ENCODE measurements at places on chromosomes 3 and 15.

DNA sequence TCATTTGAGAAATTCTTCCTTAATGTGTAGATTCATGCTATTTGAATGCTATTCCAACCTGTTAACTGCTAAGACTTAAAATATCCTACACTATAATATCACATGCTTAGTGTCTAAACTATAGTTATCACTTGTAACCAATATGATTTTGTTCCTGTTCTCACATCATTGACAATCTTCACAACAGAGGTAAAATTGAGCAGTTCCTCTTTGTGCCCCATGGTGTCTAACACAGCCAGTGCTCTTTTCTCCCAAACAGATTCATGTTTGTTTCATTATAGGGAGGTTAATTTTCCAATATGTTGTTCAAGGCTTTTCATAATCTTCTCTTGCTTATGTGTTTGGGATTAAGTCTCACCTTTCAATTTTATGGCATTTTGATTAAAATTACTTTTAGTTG, 591.1 kb downstream of the ZPLD1 start:
- DNase-seq = no peak

DNA sequence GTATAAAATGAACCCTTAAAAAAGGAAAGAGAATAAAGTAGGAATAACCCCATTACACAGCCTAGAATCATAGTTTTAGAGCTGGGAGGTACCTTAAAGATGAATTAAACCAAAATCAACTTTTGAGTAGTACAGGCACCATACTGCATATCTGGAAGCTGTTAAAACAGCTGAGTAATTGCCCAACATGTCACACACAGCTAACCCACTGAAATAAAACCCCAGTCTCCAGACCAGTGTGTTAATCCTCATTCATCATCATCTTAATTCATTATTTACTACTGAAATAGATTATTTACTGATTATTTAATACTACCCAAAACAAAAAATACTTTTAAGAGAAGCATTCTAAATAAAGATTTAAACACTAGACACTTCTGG, 52.8 kb downstream of the GPR160 start:
- DNase-seq = no peak

- DNase-seq = no peak
Measured at GRCh38 chr3:151303751-151304150, 12.9 kb downstream of the GPR87 start.

DNA sequence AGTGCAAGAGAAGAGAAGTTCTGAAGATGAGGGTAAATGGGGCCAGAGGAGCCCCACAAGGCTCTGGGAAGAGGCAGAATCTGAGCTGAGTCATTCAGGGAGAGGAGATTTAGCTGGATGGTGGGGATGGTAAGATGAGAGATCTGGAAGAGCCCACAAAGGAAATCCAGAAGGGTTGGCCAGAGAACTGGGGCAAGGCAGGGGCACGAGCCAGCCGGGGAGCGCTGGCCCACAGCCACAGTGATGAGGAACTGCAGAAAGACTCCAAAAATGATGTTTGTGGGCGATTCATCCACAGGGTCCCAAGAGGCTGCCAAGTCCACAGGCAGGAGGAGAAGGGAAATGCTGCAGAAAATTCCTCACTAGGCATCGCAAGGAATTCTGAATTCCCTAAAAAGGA, 75.9 kb upstream of the ATP2B2 start:
- DNase-seq = no peak

- no peak for DNase-seq
Measured at GRCh38 chr3:158713094-158713499, 19.2 kb downstream of the RARRES1 start.

GRCh38 chr3:133130168-133130567, 92.0 kb downstream of the TMEM108 start:
- no peak for DNase-seq

DNA sequence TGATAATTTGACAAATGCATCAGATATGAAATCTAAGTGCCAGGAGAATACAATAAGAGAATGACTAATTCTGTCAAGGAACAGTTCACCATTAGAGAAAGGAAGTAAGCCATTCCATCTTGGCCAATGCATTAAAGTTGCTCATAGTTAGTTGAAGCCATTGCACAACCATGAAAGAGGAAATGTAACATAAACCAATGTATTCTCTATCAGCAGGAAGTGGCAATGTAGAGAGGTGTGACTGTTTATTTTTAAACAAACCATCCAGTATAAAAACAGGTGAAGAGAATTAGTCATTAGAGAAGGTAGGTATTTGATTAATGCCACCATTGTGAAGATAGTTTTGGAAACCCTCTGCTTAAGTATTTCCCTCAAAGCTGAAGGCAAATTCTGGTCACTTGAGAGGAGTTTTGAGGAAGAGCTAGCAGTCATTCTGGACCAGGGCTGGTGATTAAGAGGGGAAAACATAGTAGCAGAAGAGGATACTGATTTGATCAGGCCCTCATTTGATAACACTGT, 10.7 kb upstream of the ANXA2 start:
- DNase-seq = no peak

- DNase-seq = no peak
Measured at GRCh38 chr3:119870512-119870911, 88.6 kb downstream of the NR1I2 start.

- DNase-seq = no peak
Measured at GRCh38 chr3:31688984-31689383, 156.3 kb downstream of the STT3B start.

DNA sequence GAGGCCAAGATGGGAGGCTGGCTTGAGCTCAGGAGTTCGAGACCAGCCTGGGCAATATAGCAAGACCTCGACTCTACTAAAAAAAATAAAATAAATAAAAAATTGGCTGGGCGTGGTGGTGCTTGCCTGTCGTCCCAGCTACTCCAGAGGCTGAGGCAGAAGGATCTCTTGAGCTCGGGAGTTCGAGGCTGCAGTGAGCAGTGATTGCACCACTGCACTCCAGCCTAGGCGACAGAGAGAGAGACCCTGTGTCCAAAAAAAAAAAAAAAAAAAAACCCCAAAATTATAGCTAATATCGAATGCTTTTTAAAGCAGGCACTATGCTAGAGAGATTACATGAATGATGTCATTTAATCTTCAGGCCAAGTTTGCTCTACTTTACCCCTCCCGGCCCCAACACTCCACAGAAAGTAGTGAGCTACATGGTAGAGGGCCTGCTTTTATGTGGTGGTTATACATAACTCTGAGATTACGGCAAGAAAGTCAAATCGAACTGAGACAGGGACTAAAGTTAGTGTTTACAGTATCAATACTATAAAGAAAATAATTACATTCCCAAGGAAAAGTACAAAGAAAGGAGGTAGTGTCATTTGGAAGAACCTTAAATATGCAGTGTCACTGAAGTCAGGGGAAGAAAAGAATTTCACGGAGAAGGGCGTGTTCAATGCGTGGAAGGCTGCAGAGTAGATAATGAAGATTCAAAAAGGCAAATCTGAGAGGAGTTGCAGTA, 1.1 kb downstream of the ADPGK start:
- DNase-seq = no peak

DNA sequence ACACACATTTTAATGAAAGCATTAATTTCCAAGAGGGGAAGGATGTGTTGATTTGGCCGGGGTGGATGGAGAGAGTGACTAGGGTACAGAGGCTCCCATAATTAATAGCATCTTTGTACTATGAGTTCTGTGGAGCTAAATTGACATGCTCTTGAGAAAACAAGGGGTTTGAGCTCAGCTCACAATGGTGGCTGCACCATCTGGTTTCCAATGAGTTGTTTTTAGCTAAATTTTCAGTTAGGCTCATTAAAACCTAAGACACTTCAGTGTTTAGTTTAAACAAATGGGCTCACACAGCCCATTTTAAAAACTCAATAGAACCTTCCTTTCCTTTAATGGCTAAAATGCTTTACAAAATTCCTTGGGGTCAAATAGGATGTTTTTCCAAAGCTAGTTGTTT, 199.7 kb downstream of the TNIK start:
- DNase-seq = no peak

DNA sequence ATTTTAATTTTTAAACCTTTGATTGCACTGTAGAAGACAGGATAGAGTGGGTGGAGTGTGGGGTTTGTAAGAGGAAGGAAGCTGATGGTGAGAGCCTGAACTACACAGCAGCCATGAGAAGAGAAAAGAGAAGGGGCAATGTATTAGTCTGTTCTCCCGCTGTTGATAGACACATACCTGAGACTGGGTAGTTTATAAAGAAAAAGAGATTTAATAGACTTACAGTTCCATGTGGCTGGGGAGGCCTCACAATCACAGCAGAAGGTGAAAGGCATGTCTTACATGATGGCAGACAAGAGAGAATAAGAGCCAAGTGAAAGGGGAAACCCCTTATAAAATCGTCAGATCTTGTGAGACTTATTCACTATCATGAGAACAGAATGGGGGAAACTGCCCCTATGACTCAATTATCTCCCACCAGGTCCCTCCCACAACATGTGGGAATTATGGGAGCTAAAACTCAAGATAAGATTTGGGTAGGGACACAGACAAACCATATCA, 37.3 kb downstream of the STARD5 start:
- DNase-seq = peak; percentile 78

- no peak for DNase-seq
Measured at GRCh38 chr3:101042996-101043686, 49.9 kb upstream of the ABI3BP start.

- DNase-seq = no peak
Measured at GRCh38 chr3:123449997-123450604, 1.2 kb upstream of the ADCY5 start.

GRCh38 chr3:138254216-138254615, 67.1 kb downstream of the ARMC8 start:
- no peak for DNase-seq

- DNase-seq = no peak
Measured at GRCh38 chr3:156985711-156986110, 159.6 kb downstream of the LEKR1 start.

- DNase-seq = peak; percentile 73
Measured at GRCh38 chr15:31392761-31393401, 66.2 kb downstream of the KLF13 start.

DNA sequence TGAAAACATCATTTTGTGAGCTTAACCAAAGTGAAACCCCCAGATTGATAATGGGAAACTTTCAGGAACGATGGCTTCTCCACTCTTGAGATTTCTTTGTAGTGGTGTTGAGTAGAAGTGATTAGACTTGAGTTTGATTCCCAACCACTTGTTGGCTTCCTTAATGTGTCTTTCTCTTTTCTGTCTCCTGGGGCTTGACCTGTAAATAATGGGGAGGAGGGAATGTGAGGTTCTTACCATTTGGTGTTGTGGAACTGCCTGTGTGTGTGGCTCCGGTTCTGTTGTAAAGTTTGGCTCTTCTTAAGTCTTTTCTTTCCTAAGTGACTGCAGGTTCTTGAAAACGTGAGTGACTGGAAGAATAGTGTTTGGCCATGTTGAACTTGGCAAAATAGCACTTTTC, 2.7 kb downstream of the CDV3 start:
- DNase-seq = peak; percentile 24

DNA sequence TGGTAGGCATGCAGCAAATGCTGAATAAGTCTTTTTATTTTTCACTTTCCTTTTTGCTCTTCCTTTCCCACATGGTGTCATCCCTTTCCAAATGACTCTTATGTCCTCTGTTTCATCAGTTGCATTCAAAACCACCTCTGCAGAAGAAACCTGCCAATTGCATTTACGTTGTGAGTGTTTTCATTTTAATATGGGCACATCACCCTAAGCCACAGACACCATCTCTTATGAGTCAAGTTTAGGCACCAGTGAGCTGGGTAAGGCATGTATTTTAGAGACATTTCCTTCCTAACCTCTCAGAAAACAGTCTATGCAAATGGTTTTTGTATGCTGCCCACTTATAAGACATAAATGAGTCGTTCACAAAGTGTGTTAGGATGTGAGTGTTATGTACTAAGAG, 223.3 kb upstream of the ADAMTS9 start:
- no peak for DNase-seq

DNA sequence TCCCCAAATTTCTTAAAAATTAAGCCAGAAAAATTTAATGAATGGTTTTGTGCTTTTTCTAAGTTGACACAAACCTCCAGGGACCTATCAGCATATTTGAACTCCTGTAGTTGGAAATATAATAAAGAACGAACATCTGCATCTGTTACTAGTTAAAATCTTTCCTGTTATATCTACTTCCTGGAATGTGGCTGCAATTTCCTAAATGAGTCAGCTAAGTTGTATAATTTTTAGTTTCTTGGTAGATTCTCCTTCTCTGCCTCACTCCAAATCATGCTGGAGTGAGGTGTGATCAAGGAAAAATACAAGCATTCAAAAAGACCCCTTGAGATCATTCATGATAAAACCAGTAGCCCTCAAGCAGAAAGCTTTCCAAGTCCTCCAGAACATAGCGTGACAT, 106.2 kb upstream of the MCTP2 start:
- no peak for DNase-seq

DNA sequence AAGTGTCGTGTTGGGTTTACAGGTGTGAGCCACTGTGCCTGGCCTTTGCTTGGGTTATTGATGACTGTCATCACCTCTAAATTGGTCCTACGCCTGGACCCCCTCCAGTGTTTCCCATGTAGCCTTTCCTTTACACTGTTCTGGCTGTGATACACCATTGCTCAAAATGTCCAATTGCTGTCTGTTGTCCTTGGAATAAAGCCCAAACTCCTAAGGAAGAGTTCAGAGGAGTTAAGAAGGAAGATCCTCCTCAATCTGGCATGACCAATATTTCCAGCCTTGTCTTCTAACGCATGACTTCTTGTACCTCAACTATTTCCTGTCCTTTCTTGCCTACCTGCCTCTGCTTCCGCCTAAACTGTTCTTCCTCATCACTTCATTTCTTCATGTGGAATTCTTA, 113.1 kb downstream of the POLR2M start:
- no peak for DNase-seq

DNA sequence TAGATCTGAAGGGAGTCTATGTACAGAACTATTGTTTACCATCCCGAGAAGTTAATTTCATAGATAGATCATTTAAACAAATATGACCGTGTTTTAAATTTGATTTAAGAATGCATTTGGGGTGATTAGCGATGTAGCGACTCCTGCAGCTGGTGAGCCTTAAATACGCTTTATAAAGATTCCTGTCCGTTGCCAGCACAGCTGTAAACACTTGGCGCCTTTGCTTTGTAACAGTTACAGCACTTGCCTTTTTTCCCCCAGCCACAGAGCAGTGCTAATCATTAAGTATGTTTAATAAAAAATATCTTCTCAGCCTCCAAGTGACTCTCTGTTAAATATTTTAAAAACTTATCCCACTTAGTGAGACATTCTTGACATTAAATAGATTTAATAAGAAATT, 333.8 kb downstream of the FEZF2 start:
- DNase-seq = no peak

GRCh38 chr3:153463895-153464294, 301.9 kb downstream of the RAP2B start:
- DNase-seq = no peak

GRCh38 chr3:130480736-130481135, 36.2 kb upstream of the COL6A6 start:
- DNase-seq = no peak

GRCh38 chr3:14438929-14439328, 36.5 kb downstream of the SLC6A6 start:
- DNase-seq = no peak

DNA sequence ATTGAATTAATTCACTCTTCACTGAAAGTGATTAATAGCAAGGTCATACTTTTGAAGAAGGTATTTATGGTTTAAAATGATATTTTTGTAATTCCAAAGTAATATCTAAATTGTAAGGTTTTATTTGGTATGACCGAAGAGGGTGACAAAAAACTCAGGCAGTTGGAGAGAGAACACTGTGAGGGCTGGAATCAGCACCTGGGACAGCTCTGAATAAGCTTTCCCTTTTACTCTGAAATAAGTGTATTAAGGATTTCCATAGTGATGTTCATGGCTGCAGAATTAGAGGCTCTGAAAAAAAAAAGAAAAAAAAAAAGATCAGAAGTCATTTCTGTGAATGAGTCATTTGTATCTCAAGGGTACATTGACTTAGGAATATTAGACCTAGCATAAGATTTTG, 299.5 kb downstream of the IL5RA start:
- no peak for DNase-seq

GRCh38 chr15:58392611-58393161, 39.1 kb upstream of the LIPC start:
- DNase-seq = no peak
